ENCODE measurements at places on chromosomes 6 and 20.

- no peak for DNase-seq
Measured at GRCh38 chr6:31763619-31763940, 1.1 kb downstream of the SAPCD1 start.

- no peak for DNase-seq
Measured at GRCh38 chr20:51217347-51218045, 194.6 kb upstream of the KCNG1 start.

GRCh38 chr6:35544769-35545361, 32.2 kb upstream of the TULP1 start:
- DNase-seq: no peak

DNA sequence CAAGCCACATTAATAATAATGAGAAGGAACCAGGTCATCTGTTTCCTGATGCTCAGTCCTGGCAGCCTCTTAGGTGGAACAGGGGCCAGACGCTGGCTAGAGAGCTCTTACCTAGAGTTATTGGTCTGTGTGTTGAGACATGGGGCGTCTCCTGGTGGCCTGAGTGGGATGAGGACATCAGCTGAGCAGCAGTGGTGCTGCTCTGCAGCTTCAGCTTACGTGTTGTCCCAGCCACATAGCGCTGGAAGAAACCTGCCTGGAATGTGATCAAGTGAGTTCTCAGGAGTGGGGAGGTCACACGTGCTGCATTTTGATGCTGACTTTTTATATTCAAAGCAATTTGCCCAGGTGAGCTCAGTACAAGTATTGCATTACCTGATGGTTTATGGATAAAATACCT, 355.4 kb downstream of the CDH26 start:
- DNase-seq: no peak

DNA sequence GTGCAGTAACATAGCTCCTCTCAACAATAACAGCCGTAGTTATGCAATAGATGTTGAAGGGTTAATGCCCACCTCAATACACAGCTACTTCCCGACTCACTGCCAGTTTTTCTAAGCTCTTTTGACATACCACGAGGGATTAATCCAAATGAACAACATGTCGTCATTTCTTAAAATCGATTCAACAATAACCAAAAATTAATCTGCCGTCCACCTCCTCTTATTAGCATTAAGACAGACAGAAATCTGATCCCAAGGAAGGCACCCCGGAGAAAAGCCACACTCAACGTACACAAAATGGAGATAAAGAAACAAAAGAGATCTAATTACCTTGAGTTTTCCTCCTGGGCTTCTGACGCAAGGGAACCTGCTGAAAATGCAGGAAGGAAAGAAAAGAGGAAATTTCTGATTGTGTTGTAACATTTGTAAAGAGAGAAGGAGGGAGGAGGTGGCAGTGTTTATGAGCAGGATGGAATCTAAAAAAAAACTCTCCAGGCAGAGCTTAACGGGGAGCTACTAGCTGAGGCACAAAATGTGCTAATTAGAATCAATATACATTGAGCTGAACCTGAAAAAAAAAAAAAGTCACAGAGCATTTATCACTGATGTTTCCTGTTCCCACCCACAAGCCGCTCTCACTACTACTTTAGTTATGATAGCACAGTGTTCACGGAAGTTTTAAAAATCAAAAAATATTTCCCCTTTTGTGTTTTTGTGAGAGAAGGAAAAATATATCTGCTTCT, 109.3 kb downstream of the IPCEF1 start:
- DNase-seq: no peak

- DNase-seq: no peak
Measured at GRCh38 chr20:50385733-50386640, 124.2 kb upstream of the PTPN1 start.

- DNase-seq: no peak
Measured at GRCh38 chr20:39880890-39881289, 808.1 kb downstream of the MAFB start.

GRCh38 chr20:653110-653589, at the start of gene SRXN1:
Gene SRXN1 (minus strand): TSS chr20:653200. CDS start chr20:653185, 15 bp downstream.
- peak; percentile 95 for DNase-seq

GRCh38 chr6:14763616-14764015, 482.3 kb upstream of the JARID2 start:
- no peak for DNase-seq

- DNase-seq: no peak
Measured at GRCh38 chr20:1987826-1988225, 6.0 kb downstream of the PDYN start.

GRCh38 chr6:135830452-135830881, 21.0 kb upstream of the PDE7B start:
- DNase-seq: no peak
